ENCODE measurements at places on chromosomes 2 and 18.

DNA sequence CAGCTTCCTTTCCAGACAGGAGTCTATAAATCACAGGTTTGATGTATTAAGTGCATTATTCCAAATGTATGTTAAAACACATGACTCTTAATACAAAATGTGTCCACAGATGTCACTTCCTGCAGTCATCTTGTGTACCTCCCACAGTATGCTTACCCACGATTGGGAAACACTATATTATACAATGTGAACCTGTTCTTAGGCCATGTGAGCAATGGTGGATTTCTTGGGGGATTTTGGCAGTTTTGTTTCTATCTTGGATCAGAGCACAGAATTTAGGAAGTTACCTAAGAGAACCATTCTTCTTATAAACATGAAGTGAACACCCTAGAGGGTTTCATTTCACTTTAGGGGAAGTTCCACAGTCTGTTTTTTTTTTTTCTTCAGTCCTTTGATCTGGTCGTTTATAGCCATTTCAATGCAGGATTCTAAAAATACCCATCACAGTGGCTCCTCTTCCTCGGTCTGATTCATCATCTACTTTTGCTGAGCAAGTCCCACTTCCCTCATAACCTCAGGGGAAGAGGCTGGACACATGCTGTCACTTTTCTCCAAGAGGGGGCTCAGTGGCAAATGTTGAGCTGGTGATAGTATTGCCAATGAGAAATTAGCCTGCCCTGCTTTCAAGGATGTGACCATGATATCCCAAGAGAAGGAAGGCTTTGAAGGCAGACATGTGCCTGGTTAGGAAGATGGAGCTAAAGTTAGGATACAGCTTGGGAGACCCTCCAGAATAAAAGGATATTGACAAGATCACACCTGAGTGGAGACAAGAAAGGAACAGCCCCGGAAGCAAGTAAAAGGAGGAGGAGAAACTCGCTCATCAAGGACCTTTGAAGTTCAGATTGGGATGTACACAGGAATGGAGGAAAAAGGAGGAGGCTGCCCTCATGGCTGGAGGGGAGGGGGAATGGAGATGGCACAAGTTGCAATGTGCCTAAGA, 22.6 kb downstream of the PLEK start:
- no peak for DNase-seq

GRCh38 chr18:60413944-60414547, 41.5 kb upstream of the MC4R start:
- DNase-seq: no peak

GRCh38 chr2:27208486-27209050, 3.3 kb upstream of the ATRAID start:
- DNase-seq: no peak

DNA sequence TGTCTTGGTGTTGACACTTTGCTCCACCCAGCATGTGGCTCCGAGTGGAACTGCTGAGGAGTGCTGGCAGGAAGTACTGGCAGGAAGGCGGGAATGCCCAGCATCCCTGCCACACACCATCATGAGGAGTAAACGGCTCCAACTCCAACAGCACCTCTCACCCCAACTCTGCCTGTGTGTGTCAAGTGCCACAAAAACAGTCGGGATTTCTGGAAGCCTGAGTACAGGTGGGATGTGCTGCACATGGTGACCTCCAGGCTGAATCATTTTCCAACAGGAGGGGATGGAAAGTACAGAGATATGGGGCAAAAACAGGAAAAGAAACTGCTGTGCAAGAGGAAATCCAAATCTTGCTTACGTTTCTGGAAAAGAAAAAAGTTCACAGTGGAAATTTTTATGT, 53.6 kb downstream of the PARD6G start:
- no peak for DNase-seq
